Activated T-cell treated with anti-CD3 and anti-CD28 coated beads for 24 hours (primary cell): ENCODE measurements at places on chromosomes 5 and 9.

DNA sequence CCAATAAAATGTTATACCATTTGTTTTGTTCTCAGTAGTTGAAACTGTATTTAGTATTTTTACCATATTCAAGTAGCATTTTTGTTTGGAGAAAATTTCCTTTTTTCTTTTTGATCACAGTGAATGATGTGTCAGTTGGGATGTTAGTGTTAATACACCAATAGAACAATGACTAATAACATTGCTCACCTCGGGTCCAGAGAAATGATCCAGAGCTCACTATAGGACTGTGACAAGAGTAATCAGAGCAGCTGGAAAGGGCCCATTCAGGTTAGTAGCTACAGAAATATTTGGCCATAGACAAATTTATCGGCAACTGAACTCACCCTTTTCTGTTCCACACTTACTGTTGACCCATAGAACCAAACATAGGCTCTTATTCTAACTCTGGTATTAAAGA, 989.2 kb downstream of the TLE4 start:
- no peak for DNase-seq

DNA sequence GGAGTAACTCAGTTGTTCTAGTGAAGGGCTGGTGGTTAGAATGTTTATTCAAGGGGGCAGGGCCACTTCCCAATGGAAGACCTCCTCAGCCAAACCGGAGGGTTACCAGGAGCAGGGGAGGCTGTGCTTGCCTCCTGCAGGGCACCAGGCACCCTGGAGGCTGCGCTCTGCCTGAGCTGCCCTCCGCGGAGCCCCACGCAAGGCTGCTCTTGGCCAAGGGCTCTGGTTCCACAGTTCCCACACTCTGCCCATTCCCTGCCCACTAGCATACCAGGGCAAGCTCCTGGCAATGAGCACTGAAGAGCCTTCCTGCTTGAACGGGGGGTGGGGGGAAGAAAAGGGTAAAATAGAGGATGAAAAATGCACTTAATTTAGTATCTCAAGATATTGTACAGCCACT, 35.5 kb upstream of the PTCH1 start:
- DNase-seq = no peak

DNA sequence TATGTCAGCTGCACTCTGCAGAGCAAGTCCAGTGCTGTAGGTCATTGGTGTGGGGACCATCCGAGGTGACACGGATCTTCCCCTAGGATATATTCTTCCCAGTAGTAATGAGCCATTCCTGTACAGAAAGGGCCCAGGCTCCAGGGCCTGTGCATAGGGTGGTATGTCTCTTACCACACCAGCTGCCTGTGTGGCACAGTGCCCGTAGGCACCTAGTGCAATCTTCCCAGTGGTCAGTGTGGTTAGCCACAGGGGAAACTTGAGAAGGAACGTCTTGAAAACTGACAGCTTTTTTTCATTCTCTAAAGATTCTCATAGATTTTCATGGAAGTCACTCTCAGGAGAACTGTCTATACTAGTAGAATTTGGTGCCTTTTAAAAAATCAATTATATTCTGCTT, 39.8 kb downstream of the CYSTM1 start:
- no peak for DNase-seq

GRCh38 chr9:90987566-90987965, 185.9 kb downstream of the SYK start:
- DNase-seq = no peak

GRCh38 chr9:36169708-36170107, 520 bp downstream of the CCIN start:
- no peak for DNase-seq

- no peak for DNase-seq
Observed at GRCh38 chr5:115818821-115819220, 2.4 kb upstream of the CDO1 start.

GRCh38 chr5:143066556-143067281, 296.5 kb downstream of the ARHGAP26 start:
- DNase-seq = peak; percentile 17

DNA sequence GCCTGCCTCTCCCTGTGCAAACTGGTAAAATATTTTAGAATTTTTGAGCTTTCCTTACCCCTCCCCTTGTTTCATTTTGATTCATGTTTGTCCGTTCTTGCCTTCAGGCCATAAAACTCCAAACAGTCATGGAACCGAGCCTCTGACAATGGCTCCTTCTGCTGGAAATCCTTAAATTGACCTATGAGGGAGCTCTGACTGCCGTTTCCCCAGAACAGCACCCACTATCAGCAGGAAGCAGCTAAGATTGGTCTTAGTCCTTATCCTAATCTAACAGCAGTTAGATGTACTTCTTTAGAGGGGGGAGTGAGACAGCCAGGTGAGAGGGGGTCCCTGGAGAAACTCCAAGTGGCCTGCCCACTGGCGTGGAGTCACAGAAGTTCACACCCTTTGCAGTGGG, 106.7 kb downstream of the FAM174A start:
- DNase-seq = no peak
